ENCODE measurements at places on chromosomes 2 and 18.
A peak's percentile ranks its signal among the peaks of the same experiment; 100 is the strongest.

GRCh38 chr18:74921057-74921820 lies 287.7 kb downstream of the PTGR3 start:
- DNase-seq = no peak

DNA sequence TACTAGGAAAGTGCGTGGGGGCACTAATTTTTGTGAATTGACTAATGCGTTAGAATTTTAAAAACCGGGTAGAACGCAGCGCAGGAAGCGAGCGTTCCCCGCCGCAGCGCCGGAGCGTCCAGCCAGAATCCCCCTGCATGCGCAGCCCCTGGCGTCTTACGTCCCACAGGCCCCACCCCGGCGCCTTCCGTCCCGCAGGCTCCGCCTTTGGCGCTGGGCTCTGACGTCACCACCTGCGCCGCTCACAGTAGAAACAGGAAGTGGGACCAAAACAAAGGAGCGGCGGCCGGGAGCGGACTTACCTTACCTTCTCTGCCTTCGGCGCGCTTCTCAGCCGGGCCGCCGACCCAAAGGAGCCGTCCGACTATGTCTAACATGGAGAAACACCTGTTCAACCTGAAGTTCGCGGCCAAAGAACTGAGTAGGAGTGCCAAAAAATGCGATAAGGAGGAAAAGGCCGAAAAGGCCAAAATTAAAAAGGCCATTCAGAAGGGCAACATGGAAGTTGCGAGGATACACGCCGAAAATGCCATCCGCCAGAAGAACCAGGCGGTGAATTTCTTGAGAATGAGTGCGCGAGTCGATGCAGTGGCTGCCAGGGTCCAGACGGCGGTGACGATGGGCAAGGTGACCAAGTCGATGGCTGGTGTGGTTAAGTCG lies at the start of gene CHMP1B:
Gene CHMP1B, plus strand, starts transcription at position 268 of the 660 bp plus-strand sequence. Its CDS starts 99 bp downstream, at position 367.
- DNase-seq = peak; percentile 92

DNA sequence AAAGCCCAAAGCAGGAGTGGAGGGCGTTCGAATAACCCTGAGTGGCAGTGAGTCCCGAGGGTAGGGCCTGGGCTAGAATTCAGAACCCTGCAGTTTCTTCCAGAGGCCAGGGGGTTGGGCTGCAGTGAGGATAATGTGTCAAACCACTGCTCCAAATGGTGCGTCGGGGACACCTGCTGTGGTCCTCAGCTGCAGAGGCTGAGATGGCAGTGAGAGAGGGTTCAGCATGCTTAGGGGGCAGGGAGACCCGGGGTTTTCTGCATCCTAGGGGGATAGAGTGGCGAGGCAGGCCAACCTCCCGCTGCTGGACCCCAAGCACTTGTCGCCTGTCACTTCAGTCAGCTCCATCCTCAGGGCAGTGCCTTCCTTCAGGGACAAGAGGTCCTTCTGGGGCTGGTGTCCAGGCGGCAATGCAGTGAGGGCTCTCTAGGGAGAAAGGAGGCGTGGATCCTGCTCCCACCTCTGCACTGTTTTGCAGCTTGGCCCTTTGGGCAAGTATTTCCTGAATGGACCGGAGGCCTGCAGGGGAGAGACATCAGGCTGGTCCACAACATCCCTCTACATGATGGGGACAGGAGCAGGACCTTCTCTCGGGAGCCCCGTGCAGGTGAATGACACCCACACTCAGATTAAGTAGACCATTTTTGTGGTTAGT lies 8.4 kb upstream of the NTSR2 start:
- no peak for DNase-seq

GRCh38 chr2:105183555-105184323 lies 57.8 kb upstream of the GPR45 start:
- no peak for DNase-seq

DNA sequence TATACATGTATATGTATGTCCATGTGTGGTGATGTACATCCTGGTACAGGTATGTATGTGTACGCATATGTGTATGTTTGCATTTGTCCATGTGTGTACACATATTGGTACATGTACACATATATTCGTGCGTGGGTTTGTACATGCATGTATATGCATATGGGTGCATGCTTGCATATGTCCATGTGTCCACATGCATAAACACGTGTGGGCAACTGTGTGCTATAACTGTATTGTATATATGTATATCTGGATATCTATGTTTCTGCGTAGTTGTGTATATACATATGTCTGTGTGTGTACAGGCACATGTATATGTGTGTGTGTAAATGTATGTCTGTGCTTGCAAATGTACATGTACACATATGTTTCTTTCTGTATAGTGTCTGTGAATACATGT lies 858.5 kb downstream of the CNTNAP5 start:
- no peak for DNase-seq

GRCh38 chr2:147521936-147522335 lies 322.9 kb upstream of the ACVR2A start:
- DNase-seq = no peak

GRCh38 chr2:219230059-219230540 lies 494 bp downstream of the ANKZF1 start:
- no peak for DNase-seq

GRCh38 chr2:105334211-105334610 lies 3.1 kb upstream of the C2orf49 start:
- no peak for DNase-seq

GRCh38 chr2:9802576-9802993 lies 40.7 kb upstream of the TAF1B start:
- no peak for DNase-seq

DNA sequence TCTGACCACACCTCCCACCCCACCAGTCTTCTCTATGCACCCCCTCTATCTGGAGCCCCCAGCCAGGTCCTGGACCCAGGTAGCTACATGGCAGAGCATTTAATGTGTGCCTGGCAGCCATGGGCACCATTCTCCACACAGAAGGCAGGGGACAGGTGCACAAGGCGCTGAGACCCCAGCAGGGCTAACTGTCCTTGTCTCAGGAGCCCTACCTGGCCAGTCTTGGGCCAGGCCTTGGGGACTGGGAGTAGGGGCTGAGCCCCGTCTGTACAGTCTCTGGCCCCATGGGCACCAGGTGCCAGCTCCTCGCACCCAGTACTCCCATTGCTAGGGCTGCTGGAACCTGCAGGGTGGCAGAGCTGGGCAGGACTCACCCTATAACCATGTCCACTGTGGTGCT lies 2.9 kb downstream of the GNLY start:
- DNase-seq = no peak

- DNase-seq = no peak
These were observed 180.1 kb downstream of the CAPN13 start for GRCh38 chr2:30627151-30627550.

GRCh38 chr2:127859712-127860085 lies 1.7 kb upstream of the POLR2D start:
- DNase-seq = peak; percentile 18

DNA sequence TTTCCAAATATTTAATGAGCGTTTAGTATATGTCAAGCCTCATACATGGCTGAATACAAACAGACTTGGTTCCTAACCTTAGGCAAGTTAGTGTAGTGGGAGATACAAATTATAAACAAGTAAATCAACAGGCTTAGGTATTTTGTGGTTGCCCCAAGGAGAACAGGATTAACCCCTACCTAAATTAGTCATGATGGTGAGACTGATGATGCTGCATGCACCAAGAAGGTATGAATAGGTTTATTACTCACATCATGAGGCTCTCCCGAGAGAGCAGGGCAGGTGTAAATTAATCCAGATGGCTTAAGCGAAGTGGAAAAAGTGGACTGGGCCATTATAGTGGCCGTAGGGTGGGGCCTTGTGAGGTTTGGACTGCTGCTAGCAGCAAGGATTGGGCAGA lies 118.1 kb upstream of the GCFC2 start:
- DNase-seq = no peak

DNA sequence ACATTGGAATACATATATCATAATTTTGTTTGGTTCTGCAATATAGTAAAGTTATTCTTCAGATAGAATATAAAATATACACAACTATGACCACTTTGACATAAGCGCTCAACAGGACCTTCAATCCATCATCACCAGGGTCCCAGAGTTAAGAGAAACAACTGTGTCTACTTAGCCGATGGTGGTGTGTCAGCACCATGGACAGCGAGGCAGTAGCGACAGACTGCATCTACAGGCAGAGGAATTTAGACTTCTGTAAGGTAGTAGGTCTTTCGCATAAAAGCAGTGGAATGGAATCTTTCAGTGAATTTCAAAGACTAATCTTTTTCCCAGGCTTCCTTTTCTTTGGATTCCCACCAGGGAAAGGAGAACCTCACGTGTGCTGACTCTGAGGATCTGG lies 20.5 kb upstream of the LRPPRC start:
- no peak for DNase-seq

DNA sequence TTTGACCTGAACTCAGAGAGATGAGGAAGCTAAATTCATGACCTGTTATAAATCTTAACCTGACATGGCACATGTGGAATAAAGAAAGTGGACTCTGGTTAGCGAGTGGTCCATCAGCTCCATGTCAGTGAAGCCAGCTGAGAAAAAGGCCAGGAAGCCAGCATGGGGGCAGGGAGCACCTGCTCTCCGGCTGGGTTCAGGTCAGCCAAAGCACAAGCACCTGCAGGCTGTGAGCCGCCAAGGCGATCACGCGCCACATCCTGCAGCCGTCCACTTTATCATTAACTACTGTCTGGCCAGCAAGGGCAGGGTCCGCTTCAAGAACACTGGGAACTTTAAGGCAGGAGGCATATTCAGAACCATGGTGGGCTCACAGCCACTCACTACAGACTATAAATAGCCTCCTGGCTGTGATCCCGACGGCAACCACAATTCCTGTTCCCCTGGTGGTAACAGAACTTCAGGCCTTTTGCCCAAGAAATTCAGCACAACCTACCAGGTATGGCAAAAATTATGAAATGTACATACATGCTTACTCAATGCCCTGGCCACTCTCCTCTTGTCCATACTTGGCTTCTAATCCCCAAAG lies 35.5 kb downstream of the ACVR1 start:
- no peak for DNase-seq

DNA sequence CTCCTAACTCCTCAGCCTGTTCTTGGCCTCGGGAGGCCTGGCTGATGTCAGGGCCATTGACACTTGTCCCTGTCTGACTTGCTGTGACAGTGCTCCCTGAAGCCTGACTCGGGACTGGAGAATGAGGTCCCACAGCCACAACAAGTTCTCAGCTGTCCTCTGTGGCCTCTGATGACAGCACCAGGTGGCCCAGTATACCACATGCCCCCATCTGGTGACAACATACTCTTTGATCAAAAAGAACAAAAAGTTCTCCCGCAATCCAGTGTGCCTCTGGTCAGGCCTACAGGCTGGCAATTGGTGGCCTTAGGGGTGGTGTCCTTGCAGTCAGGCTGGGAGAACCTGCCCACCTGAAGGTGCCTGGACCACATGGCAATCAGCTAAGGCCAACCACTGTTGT lies 102.6 kb downstream of the SEPTIN10 start:
- DNase-seq = no peak

GRCh38 chr2:25700221-25700660 lies 26.9 kb upstream of the DTNB start:
- DNase-seq = no peak

DNA sequence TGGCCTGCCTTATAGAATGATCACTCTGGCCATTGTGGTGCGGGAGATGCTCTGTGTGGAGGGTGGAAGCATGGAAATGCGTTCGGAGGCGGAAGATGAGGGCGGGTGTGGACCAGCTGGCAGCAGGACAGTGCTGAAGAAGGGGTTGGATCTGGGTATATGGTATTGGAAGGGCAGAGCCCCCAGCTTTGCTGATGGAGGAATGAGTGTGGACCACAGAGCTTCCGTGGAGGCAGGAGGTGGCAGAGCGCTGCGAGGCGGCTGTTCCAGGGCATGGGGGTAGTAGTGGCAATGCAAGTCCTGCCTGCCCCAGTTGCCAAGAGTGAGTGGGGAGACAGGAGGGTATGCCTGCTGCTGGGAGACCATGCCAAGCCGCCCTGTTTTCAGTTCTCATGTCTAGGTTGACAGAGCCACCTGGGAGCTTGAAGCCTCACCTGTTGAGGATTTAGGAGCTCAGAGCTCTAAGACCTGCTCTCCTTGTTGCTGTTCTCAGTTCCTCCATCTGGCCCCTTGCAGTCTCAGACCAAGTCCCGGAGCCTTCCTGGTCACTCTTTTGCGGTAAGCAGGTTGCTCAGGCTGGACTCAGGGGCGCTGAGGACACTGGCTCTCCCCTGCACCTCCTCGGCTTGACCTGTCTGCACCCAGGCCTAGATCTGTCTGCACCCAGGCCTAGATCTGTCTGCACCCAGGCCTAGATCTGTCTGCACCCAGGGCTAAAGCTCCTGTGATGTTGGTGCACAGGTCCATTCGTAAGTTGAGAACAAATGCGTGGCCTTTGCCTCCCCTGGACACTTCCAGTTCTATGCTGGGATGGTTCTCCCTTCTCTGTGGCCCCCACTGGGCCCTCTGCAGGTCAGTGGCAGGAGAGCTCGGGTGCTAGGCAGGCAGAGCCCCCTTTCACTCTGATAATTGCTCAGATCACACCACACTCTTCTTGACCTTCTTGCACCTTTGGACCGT lies 290.5 kb upstream of the HS6ST1 start:
- DNase-seq = no peak

GRCh38 chr2:179311101-179311500 lies 46.5 kb upstream of the SESTD1 start:
- DNase-seq = no peak

DNA sequence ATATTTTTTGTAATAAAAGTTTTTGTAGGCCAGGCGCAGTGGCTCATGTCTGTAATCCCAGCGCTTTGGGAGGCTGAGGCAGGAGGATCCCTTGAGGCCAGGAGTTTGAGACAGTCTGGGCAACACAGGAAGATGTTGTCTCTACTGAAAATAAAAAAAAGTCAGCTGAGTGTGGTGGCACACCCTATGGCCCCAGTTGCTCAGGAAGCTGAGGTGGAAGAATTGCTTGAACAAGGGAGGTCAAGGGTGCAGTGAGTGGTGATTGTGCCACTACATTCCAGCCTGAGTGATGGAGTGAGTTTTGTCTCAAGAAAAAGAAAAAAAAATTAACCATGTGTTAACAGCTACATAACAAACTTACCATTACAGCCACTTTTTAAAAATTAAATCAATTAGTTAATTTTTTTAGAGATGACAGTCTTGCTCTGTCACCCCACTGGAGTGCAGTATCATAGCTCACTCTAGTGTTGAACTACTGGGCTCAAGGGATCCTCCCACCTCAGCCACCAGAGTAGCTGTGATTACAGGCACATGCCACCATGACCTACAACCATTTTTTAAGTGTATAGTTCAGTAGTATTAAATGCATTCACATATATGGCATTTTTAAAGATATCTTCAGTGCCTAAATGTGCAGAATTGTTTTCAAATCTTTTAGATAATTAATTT lies 67.2 kb upstream of the ACYP2 start:
- no peak for DNase-seq

- DNase-seq = no peak
These were observed 135.3 kb downstream of the INSIG2 start for GRCh38 chr2:118223511-118223991.

DNA sequence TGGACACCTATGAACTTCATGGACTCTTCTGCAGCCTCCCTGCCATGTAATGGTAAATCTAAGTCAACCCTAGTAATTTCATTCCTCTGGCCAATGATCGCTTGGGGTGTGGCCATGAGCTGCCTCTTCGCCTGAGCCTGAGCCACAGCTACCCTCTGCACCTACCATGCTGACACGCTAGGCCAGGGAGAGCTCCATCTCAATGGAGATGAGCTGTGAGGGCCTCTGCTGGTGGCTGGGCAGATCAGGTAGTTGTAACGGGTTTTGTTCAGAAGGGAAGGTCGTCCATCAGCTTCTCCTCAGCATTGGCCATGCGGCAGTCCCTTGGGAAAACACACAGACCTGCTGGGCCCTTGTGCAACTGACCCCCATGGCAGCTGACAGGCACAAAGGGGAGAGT lies 24.4 kb downstream of the MPHOSPH10 start:
- no peak for DNase-seq

Measured in stimulated activated CD4-positive, alpha-beta T cell treated with anti-CD3 and anti-CD28 coated beads, Interleukin-1b, Interleukin-23, amount 100 ng/mL, for 1 hour (primary cell).